ENCODE measurements at places on chromosomes 11 and 22.

DNA sequence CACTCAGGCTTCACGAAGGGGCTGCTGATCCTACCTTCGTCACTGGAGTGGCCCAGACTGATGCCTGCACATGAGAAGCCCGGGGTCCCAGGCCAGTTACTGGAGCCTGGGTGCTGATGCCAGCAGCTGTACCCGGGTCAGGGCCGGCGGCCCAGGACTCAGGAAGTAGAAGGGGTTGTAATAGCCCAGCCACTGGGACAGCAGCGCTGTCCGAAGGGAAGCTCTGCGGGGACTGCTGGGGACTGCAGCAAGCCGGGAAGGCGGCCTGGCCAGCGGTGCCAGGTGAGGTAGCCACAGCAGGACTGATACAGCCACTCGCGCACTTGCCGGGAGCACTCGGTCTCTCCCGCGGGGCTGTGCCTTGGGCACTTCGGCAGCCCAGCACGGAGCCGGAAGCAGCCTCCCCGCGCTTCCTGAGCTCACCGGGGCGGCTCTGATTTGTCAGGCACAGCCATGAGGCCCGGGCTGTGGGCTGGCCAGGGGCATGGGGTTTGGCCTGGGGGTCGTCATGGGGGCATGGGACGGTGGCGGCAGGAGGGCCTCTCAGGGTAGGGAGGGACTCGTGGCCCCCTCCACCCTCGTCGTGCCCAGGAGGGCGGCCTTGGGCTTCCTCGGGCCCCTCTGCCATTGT, 13.9 kb upstream of the OR8K1 start:
- no peak for DNase-seq

DNA sequence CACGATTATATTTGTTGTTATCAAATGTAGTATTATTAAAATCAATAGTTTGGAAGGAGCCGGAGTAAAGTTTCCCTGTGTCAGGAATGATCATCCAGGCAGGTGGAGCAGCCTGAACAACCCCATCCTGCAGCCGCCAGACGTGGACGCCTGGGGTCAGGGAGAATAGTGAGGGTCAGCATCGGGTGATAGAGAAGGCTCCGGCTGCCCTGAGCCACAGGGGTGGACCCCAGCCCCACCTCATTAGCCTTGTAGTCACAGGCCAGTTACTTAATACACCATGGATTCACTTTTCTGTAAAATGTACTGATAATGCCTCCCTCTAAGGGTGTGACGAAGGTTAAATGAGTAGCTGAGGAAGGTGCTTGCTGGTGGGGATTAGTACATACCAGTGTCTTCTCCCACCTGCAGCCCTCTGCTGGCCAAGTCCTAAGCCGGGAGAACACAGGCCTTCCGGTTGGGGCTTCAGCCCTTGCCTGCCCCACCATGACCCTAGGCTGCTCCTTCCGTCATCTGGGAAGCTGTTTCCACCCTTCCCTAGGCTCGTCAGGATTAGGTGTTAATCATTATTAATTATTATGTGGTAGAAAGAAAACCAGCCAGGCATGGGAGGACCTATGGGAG, 14.9 kb downstream of the TMEM121B start:
- DNase-seq = no peak

DNA sequence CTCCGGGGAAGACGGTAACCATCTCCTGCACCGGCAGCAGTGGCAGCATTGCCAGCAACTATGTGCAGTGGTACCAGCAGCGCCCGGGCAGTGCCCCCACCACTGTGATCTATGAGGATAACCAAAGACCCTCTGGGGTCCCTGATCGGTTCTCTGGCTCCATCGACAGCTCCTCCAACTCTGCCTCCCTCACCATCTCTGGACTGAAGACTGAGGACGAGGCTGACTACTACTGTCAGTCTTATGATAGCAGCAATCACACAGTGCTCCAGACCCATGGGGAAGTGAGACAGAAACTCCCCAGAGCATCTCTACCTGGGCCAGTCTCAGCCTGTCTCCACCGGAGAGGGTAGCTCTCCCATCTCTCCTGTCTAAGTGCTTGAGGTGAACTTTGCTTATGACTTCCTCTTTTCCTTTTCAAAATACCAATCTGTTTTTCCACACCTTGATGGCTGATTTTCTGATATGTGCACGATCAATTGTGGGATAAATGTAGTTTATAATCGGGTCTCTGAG, 48.5 kb upstream of the VPREB1 start:
- DNase-seq = no peak

GRCh38 chr11:72160319-72160718, 24.8 kb downstream of the FOLR3 start:
- no peak for DNase-seq

DNA sequence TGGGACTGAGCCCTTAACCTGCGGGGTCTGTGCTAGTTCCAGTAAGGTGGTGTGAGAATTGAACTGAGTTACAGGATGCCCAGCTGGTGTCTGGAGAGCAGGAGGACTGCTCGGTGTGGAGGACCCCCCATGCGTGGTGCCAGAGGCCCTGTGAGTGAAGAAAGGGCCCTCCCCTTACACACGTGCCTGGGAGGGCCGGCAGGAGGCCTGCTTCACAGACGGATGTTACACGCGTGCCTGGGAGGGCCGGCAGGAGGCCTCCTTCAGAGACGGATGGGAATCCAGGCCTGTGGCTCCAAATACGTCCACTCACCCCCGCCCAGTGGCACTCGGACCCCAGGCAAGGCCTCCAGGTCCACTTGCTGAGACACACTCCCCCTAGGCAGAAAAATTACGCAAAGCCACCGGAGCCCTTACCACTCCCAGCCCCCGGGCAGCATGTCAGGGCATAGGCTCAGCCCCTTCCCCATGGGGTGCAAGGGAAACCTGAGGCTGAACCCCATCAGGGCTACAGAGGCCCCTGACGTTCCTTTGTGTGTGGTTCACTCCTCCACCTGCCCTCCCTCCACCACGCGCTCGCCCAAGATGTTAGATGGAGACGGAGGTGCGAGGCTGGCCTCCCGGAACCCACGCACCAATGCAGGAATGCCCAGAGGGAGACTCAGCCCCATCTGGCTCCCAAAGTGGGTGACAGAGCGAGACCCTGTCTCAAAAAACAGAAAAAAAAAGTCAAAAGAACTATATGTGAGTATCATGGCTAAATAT, 227.8 kb downstream of the BRD1 start:
- no peak for DNase-seq

GRCh38 chr11:65501186-65501471, 2.3 kb downstream of the MALAT1 start:
- no peak for DNase-seq

DNA sequence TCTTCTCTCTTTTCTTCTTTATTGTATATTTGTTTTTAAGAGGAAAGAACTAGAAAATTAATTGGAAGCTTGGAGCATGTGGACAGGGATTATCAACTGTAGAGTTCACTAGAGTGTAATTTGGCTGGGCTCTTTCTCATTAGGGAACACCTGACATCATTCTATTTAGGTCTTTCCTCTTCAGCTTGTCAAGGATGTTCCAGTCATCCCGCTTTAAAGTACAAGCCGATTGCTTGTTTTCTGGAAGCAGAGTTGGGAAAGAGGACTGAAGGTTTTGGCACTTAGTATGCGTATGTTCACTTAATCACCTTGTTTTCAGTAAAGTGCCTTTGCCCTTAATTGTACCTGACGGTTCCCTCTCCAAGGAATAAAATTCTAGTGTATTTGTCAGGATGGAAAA, 111.6 kb downstream of the WNT11 start:
- DNase-seq = no peak

DNA sequence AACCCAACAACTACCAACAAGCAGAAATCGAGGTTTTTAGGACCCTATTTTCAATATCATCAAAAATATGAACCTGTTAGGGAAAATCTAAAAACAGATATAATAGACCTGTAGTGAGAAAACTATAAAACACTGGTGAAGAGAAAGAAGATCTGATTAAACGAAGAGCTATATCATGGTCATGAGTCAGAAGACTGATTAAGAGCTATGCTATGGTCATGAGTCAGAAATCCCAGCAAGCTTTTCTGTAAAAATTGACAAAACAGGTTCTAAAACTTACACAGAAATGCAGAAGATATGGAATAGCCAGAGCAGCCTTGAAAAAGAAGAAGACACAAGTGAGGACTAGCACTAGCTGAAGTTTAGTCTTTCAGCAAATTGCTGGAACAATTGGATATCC, 345.0 kb downstream of the TBC1D22A start:
- DNase-seq = no peak

DNA sequence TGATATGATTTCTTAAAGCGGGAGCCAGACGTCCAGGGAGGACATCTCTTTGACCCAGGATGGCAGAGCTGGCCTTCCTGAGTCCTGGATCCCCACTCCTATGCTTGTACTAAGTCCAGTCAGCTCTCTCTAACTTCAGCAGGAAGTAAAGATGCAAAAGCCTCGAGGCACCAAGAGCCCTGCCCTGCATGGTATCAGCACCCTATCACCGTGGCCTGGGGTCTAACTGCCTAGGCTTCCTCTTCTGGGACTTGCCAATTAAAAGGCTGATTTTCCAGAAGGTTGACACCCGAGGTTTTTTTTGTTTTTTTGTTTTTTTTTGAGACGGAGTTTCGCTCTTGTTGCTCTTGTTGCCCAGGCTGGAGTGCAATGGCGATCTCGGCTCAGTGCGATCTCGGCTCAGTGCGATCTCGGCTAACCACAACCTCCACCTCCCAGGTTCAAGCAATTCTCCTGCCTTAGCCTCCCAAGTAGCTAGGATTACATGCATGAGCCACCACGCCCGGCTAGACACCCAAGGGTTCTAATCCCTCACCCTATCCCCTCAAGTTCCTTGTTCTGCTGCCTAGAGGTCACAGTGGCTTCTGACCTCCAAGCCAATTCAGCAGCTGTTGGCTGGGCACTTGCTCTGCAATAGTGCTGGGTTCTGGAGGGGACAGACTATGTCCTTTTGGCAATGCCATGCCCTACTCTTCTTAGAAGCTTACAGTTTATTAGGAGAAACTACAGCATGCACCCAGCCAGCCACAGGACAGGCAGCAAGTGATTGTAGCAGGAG, 50.6 kb upstream of the FTH1 start:
- no peak for DNase-seq

Measured in NCI-H1105 (cell line).